ENCODE measurements at places on chromosomes 7 and 10.

- no peak for DNase-seq
Observed at GRCh38 chr7:149822353-149822943, 15.7 kb upstream of the ZNF862 start.

DNA sequence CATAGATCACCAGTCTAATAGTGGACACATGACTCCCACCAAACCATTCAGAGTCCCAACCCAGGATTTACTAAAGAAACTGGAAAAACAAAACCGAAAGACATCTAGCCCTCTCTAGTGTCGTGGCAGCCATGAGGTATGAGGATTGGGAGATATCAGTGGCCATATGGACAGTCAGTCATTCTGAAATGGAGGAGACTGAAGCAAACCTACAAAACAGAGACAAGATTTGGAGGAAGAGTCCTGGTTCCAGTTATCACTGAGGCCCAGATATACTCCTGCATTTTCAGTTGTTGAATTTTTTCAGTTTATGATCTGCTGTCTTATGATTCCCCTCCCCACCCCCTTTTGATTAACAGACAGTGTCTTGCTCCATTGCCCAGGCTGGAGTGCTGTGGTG lies 9.1 kb upstream of the RALA start:
- DNase-seq, result no peak

DNA sequence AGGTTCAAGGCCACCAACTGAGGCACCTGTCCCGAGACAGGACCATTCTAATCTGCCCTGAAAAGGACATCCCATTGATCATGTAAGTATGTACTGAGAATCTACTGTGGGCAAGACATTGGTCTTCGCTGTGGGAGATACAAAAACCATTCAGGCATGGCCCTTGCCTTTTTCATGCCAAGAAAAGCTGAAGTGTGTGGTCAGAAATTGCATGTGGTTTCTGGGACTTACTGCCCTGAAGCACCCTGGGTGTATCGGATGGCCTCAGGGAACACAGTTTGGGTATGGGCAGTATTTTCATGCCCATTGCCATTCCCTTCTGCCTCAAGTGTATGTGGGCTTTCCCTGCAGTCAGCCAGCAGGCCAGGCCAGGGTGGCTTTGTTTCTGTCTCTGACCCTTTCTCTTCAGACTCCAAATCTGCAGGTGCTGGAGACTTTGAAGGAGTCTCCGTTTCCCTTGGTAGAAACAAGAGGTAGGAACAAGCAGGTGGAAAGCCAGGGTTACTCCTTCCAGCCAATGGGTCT lies 285.7 kb downstream of the ZEB1 start:
- DNase-seq, result no peak

DNA sequence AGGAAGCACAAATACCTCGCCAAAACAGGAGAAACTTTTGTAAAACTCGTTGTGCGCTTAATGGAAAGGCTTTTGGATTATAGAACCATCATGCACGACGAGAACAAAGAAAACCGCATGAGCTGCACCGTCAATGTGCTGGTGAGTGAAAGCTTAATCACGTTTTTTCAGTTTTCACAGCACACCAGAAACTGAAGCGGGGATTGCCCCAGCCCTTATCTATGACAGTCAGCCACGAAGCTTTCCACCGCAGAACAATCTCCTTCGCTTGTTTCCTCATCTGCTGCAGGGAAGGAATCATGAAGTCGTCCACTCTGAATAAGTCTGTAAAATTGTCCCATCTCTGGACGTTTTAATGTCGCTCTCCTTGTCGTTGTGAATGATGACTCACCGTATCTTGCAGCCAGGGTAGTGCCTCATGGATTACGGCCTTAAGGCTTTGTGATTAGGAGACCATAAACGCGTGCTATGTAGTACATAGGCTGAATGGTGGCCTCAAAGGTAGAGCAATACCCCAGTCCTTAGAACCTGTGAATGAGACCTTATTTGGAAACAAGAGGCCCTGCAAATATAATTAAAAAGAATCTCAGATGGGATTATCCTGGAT lies 174.9 kb upstream of the NPS start:
- no peak for DNase-seq

- no peak for DNase-seq
Observed at GRCh38 chr10:45437587-45438465, 63.8 kb downstream of the ALOX5 start.

DNA sequence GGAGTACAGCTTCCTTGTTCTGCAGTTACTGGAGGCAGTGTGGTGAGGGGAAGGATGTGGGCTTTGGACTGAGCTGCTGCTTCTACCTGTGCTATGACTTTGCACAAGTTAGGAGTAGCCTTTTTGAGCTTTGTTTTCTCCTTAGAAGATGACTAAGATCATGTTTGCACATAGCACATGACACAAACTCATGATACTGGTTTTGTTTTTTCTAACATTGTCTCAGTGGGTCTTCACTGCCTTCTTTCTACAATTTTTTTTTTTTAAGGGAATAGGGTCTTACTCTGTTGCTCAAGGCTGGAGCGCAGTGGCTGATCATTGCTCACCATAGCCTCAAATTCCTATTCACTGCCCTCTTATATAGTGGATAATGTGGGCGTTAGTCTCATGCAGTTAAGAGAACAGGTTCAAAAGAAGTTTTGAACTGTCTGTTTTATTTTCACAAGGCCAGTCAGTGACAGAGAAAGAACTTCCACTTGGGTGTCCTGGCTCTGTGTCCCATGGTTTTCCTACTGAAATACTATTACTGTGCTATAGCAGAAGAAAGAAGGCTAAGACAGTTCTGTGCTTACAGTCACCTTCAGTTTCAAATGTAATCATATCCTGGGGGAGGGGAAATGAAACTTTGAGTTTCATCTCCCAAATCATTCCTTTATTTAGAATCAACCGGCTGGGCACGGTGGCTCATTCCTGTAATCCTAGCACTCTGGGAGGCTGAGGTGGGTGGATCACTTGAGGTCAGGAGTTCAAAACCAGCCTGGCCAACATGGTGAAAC lies 72.0 kb downstream of the KAT6B start:
- DNase-seq, result no peak

- DNase-seq, result no peak
Observed at GRCh38 chr10:1045415-1045814, 3.5 kb downstream of the IDI1 start.

DNA sequence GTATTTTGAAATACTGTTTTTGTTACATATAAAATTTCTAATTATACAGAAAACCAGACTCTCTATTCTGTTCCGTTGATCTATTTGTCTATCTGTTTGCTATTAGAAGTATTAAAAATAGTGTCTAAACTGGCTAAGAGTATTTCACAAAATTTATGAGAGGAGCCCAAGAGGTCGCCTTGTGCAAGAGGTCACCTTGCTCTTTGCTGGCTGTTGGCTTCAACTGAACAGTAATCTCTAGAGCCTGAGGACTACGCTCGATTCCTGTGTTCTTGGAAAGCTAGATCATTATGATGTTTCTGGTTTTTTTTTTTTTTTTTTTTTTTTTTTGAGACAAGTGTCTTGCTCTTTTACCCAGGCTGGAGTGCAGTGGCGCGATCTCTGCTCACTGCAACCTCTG lies 428.6 kb downstream of the LRMDA start:
- DNase-seq, result no peak

GRCh38 chr10:34815185-34816084 lies at the start of gene PARD3:
Gene PARD3, minus strand, starts transcription at chr10:34815296. Its CDS starts 301 bp downstream, at chr10:34814995.
- DNase-seq, result no peak

DNA sequence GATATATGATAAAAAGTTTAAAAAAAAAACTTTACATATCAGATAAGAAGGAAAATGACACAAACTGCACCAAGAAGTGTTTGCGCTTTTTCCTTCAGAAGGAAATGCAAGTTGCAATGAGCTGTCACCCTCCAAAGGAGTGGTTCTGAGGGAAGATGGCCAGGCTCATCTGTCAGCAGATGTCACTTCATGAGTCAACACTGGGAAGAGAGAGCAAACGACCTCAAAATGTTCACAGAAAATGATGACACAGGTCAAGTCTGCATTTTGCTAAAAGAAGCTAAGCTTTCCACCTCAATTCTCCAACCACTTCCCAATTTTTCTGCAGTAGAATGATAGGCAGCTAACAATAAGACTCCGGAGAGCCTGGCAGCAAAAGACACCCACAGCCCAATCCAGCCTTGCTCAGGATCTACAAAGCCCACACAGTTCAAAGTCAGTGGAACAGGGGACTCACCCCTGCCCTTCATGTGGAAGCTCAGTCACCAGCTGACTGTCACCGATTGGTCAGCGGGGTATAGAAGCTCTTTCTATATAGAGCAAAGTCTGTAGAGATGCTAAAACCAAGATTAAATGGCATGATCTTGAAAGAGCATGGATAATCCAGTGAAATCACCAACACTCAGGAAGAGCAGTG lies 155.1 kb upstream of the NEBL start:
- DNase-seq, result no peak

GRCh38 chr10:19713800-19714525 lies 102.3 kb upstream of the PLXDC2 start:
- no peak for DNase-seq

DNA sequence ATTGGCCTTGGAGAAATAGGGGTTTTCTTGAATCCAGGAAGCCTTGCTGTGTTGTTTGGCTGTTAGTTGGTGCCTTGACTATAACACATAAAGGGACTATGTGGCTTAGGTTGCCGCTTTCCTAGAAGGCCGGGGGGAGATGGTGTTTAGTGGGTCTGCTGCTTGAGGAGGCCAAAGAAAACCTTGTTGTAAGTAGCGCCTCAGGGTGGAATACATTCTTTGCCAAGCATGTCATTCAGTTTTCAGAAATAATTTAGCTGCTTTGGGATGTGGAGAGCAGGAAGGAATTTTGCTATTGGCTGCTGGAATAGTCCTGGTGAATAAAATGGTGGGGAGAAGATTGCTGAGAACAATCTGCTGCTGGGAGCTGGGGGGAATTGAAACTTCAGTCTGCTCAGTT lies 132.9 kb upstream of the WNT16 start:
- DNase-seq, result no peak

DNA sequence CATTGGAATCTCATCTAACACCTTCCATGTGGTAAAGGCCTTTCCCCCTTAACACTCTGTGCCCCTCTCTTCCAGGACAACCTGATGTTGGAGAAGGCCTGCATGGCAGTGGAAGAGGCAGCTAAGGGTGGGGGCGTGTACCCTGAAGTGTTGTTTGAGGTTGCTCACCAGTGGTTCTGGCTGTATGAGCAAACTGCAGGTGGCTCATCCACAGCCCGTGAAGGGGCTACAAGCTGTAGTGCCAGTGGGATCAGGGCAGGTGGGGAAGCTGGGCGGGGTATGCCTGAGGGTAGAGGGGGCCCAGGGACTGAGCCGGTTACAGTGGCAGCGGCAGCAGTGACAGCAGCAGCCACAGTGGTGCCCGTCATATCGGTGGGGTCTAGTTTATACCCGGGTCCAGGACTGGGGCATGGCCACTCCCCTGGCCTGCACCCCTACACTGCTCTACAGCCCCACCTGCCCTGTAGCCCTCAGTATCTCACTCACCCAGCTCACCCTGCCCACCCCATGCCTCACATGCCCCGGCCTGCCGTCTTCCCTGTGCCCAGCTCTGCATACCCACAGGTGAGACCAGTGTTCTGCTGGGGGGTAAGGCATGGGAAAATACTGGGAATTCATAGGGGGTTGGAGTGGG lies 12.4 kb downstream of the NDST2 start:
- no peak for DNase-seq

DNA sequence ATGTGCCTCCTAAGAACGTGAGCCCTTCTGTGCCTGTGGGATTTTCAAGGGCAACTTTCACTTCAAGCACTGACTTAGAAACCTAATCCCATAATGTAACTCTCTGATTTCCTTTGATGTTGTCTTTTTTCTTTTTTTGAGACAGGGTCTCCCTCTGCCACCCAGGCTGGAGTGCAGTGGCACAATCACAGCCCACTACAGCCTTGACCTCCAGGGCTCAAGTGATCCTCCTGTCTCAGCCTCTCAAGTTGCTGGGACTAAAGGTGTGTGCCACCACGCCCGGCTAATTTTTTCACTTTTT lies 64.4 kb upstream of the GSDME start:
- no peak for DNase-seq

DNA sequence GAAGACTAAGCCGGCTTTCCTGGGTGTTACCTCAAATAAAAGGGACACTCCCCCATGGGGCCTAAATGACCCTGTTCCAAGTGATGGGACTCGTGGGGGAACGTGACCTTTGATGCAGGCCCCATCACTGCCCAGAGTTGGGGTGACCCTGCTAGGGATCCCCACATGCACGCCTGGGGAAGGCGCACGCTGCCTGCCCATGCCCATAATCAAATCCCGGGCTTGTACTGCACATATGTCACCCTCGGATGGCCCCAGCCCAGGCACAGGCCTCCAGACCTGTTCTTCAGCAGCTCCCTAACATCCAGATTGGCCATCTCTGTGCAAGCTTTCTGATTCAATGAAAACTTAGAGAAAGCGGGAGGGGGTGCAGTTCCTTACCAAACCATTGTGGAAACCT lies 14.7 kb downstream of the EBF3 start:
- DNase-seq, result no peak

GRCh38 chr10:129057856-129058663 lies 409.0 kb upstream of the MGMT start:
- DNase-seq, result no peak

DNA sequence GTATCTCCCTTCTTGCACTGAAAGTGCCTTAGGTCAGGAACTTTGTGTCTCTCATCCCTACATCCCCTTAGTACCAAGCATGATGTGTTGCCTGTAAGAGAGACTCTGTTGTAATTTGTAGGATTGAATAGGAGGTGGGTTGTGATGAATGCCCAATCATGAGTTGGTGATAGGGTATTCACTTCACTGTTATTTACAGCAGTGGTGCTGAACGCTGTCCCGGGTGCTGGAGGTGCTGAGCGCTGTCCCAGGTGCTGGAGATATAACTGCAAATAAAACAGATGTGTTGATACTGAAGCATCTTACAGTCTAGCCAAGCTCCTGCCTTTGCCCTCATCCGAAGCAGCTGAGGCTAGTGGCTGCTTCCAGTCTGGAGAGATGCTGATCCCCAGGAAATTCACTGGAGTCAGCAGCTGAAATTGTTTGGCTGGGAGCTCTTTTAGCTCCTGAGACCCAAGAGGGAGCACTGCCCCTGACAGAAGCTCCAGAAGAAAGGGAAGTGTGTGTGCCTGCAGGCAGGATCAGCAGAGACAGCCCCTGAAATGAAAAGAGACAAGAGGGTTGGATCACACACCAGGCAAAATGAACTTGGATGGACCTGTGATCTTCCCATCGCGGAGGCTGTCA lies 183.4 kb downstream of the SORCS3 start:
- no peak for DNase-seq

DNA sequence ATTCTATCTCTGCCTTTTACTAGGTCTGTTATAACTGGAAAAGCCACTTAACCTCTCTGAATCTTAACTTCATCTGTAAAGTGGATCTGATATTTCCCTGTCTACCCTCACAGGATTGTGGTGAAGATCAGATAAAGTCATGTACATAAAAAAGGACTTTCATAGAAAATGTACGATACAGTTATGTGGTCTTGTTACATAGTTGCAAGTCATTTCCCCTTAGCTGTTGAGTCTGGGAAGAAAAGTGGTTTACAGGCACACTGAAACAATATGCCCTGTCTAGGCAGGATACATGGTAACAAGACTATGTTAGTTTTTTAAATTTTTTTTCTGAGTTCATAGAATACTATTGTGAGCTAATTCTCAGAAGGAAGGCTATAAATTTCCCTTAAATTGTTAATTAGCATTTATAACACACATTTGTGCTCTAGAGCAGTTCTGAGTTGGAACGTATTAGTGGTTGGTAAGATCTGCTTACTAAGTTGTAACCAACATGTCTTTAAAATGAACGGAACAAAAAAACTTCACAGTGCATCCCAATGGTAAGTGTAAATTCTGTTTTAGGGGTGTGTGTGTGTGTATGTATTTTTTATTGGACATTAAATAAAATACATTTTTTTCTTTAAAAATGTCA lies 7.1 kb upstream of the GSTO1 start:
- no peak for DNase-seq

- no peak for DNase-seq
Observed at GRCh38 chr7:46007990-46008643, 87.0 kb upstream of the IGFBP3 start.

- no peak for DNase-seq
Observed at GRCh38 chr7:18145160-18145559, 117.5 kb upstream of the PRPS1L1 start.
